ENCODE measurements at places on chromosomes 1 and 21.

DNA sequence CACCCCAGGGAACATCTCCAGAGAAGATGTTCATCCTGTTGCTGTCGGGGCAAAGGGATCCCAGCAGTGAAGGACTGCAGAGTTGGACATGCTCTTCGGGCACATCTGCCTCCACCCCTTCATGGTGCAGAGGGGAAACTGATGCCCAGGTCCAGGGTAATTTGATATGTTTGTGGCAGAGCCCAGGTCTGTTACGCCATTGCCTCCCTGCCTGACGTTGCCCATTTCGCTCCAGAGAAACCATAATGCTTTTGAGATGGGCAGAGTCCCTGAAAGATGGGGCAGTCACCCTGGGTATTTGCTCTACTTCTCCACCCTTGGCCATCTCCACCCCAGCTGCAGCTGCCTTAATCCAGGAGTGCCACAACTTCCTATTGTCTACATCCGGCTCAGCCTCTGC is 290.4 kb upstream of the POU3F1 start:
- DNase-seq = no peak

DNA sequence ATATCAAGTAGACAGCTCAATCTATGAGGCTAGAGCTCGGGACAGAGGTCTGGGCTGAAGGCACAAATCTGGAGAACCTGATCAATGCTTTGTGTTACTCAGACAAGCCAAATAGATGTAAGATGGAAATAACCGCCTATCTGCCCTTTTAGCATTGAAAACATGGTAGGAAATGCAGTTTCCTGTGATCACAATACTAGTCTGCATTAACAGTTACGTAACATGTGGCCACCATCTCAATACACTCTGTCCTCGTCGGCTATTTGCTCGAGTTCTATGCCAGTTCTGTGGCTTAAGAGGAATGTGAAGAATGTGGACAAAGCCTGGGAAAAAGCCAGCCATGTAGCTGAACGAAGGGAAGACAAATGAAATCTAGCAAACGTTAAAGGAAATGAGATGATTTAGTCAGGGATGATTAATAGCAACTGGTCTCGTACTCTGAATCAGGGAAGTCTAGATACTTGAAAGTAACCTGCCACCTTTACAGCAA is 73.3 kb downstream of the HSF2BP start:
- DNase-seq = no peak

- DNase-seq = no peak
These were observed 6.8 kb upstream of the IL24 start for GRCh38 chr1:206890125-206891060.

- DNase-seq = no peak
These were observed 4.5 kb downstream of the TRMT1L start for GRCh38 chr1:185152187-185152767.

DNA sequence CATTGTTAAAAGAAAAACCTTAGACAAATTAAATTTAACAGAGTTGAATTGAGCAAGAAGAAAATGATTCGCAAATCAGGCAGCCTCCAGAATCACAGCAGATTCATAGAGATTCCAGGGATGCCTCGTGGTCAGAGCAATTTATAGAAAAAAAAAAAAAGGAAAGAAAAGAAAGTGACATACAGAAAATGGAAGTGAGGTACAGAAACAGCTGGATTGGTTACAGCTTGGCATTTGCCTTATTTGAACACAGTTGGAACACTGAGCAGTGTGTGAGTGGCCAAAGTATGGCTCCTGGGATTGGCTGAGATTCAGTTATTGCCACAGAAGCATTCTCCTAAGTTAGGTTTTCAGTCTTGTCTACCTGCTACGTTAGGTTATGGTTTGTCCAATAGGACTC is 9.1 kb upstream of the C21orf91 start:
- DNase-seq = no peak

GRCh38 chr21:27425574-27425973 is 458.7 kb upstream of the ADAMTS5 start:
- no peak for DNase-seq

DNA sequence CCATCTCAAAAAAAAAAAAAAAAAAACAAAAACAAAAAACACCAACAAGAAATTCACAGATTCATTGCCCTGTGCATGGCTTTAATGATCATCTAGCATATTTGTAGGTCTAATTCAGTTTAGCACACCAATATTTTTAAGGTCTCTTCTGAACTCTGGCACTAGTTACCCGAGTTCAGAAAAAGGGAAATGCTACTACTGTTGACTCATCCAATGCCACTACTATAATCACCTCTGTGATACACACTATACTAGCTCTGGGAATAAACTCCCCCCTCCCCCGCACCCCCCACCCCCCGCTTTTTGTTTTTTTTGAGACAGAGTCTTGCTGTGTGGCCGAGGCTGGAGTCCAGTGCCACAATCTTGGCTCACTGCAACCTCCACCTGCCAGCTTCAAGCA is 55.6 kb downstream of the FBXO42 start:
- DNase-seq = no peak

GRCh38 chr21:43894206-43894577 is 29.2 kb downstream of the AGPAT3 start:
- DNase-seq = no peak

DNA sequence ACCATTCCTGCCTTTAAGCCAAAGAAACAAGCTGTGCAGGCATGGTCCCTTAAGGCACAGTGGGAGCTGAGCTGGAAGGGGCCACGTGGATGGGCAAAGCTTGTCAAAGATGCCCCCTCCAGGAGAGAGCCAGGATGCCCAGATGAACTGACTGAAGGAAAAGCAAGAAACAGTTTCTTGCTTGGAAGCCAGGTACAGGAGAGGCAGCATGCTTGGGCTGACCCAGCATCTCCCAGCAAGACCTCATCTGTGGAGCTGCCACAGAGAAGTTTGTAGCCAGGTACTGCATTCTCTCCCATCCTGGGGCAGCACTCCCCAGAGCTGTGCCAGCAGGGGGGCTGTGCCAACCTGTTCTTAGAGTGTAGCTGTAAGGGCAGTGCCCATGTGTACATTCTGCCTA is 1.3 kb upstream of the SLC50A1 start:
- no peak for DNase-seq

GRCh38 chr1:192858456-192858855 is 49.6 kb downstream of the RGS2 start:
- no peak for DNase-seq

GRCh38 chr21:31675960-31676359 is 16.5 kb downstream of the SOD1 start:
- DNase-seq = no peak

DNA sequence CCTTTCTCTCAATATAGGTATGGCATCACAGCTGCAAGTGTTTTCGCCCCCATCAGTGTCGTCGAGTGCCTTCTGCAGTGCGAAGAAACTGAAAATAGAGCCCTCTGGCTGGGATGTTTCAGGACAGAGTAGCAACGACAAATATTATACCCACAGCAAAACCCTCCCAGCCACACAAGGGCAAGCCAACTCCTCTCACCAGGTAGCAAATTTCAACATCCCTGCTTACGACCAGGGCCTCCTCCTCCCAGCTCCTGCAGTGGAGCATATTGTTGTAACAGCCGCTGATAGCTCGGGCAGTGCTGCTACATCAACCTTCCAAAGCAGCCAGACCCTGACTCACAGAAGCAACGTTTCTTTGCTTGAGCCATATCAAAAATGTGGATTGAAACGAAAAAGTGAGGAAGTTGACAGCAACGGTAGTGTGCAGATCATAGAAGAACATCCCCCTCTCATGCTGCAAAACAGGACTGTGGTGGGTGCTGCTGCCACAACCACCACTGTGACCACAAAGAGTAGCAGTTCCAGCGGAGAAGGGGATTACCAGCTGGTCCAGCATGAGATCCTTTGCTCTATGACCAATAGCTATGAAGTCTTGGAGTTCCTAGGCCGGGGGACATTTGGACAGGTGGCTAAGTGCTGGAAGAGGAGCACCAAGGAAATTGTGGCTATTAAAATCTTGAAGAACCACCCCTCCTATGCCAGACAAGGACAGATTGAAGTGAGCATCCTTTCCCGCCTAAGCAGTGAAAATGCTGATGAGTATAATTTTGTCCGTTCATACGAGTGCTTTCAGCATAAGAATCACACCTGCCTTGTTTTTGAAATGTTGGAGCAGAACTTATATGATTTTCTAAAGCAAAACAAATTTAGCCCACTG is 11.5 kb downstream of the HIPK1 start:
- DNase-seq = peak; percentile 23

GRCh38 chr1:197464044-197464443 is 196.0 kb downstream of the CRB1 start:
- no peak for DNase-seq

- DNase-seq = no peak
These were observed 60.0 kb downstream of the APCS start for GRCh38 chr1:159647616-159648015.

GRCh38 chr21:46622226-46622625 is 13.2 kb upstream of the PRMT2 start:
- no peak for DNase-seq

DNA sequence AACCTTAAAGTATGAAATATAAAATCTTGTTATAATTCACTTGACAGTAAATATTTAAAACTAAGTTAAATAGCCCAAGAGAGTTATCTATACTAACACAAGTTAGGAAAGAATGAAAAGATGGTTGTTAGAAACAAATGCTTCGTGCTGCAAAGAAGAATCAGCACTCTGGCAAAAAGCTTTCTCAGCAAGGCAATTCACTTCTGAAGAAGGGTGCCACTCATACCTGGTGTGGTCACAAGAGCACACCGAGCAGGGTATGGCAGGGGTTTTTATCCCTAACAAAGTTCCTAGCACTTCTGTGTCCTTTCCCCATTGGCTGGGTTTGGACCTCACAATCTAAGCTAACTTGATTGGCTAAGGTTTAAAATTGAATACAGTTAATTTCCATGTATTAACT is 121.0 kb downstream of the MAGI3 start:
- no peak for DNase-seq

- DNase-seq = no peak
These were observed 6.5 kb downstream of the TDRKH start for GRCh38 chr1:151783796-151784195.

DNA sequence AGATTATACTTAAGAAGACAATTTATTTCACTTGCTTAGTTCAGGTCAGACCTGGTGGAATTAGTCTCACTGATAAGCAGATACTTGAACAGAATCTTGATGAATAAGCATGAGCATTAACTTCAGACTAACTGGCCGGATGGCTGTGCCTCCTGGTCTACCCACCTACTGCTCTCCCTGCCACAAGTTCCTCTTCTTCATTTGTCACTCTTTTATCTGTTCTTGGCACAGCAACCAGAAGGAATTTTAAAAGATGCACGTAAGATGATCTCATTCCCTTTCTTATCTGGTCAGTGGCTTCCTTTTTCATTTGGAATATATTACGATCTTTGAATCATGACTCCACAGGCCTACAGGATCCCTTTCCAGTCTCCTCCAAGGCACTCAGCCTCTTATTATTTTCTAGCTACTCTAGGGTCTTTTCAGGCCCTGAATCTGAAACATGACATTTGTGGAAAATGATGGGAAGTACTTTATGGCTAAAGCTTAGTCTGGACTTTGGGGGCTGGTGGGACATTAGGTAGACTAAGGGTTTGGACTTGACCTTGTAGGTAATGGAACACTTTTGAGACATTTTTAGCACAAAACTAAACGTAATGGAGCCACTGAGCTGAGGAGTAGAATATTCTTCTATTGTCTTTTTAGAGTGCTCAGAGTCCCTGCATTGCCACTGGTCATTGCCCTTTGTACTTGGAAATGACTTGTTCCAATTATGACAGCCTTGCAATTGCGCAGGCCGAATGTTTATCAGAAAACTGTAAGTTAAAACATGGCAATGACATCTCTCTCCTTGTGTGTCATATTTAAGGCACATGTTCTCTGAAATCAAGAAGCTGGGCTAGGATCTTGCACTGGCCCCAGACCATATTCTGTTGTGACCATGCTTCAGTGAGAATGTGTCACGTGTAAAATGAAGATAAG is 16.0 kb downstream of the ST6GALNAC3 start:
- DNase-seq = no peak

DNA sequence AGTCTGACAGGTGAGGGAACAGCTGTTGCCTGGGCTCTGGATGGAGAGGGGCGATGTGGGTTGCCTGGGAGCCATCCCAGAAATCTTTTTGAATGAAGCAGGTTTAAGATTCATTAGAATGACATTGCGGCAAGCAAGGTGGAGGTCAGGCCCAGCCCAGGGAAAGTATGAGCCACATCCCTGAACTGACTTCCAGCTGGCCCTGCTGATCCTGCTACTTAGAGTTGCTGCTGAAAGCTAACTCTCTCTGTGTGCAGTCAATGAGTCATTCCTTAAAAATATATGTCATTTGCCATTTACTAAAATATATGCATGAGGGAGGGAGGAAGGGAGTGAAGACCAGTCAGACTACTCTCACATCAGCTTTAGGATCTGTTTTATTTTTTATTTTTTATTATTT is 54.3 kb upstream of the RAB3GAP2 start:
- no peak for DNase-seq

DNA sequence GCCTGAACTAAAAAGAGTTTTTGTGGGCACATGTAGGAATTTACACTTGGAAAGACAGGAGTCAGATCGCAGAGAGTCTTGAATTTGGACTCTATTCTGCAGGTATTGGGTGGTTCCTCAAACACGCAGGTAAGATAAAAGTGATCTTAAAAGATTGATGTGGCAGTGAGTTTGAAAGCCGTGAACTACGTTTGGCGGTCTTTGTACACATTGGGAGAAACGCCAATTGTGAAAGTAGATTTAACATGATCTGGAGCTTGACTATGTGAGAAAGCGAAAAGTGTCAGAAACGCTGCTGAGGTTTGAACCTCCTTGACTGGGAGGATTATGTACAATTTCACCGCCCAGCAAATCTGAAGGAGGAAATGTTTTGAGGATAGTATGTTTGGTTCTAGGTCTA is 1.5 kb upstream of the PPP2R5A start:
- no peak for DNase-seq

GRCh38 chr1:231964241-231964640 is 337.7 kb downstream of the DISC1 start:
- no peak for DNase-seq

DNA sequence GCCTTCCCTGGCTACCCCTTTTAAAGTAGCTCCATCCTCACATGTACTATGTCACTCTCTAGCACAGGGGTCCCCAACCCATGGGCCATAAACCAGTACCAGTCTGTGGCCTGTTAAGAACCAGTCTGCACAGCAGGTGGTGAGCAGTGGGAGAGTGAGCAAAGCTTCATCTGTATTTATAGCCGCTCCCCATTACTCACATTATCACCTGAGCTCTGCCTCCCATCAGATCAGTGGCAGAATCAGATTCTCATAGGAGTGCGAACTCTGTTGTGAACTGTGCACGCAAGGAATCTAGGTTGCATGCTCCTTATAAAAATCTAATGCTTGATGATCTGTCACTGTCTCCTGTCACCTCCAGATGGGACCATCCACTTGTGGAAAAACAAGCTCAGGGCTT is 116.6 kb upstream of the FOXD3 start:
- no peak for DNase-seq

DNA sequence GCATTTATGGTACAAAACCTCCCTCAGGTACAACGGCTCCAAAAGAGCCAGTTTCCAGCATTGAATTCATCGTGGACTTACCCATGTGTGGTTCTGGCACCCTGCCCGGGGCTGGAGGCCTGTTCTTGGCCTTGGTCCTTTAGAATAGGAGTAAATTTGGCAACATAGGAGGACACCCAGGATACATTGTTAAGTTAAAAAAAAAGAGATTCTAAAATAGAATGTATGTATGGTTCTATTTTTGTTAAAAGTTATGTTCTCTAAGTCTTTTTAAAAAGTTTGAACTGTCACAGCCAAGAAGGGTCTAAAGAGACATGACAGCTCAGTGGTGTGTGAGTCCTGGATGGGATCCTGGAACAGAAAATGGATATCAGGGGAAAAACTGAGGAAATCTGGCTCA is 25.9 kb downstream of the EPHX1 start:
- no peak for DNase-seq

- no peak for DNase-seq
These were observed 88.8 kb downstream of the TNNI3K start for GRCh38 chr1:74323937-74324473.

- DNase-seq = no peak
These were observed 136.7 kb downstream of the ADSS2 start for GRCh38 chr1:244314921-244315559.

Data from activated naive CD8-positive, alpha-beta T cell treated with anti-CD3 and anti-CD28 coated beads, Interleukin-2, amount 50 U/mL, for 16 hours (primary cell).